Activated CD4-positive, alpha-beta memory T cell treated with anti-CD3 and anti-CD28 coated beads, Interleukin-2, amount 10 ng/mL, durations not matched to agents 7 days and 5 days (primary cell): ENCODE measurements at places on chromosomes 6 and 20.

- DNase-seq: no peak
- H3K27me3 ChIP-seq: no peaks in the 10 kb centered on the region
- H3K4me1 ChIP-seq: peaks cover 31% of the 10 kb centered on the region
- no peak overlapping the region for H3K4me3 ChIP-seq
Measured at GRCh38 chr6:127458817-127459216, 372 bp downstream of the KIAA0408 start.

DNA sequence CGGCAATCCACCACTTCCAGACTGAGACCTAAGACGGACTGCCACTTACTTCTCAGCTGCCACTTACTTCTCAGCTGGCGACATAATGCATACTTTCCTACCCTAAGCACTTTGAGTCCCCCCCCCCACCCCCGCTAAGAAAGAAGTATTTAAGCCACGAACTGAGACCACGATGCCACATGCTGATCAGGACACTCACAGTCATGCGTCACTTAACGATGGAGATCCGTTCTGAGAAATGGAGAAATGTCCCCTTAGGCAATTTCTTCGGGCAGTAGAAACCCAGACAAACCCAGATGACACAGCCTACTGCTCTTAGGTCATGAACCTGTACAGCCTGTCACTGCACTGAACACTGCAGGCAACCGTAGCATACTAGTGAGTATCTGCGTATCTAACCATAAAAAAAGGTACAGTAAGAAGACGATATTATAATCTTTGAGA lies 690 bp downstream of the IFNGR1 start:
- peaks cover 25% of the 10 kb centered on the region for H3K36me3 ChIP-seq
- H3K4me3 ChIP-seq: peak overlapping the region; percentile 99
- H3K27me3 ChIP-seq: no peaks in the 10 kb centered on the region
- H3K4me1 ChIP-seq: peaks cover 50% of the 10 kb centered on the region

DNA sequence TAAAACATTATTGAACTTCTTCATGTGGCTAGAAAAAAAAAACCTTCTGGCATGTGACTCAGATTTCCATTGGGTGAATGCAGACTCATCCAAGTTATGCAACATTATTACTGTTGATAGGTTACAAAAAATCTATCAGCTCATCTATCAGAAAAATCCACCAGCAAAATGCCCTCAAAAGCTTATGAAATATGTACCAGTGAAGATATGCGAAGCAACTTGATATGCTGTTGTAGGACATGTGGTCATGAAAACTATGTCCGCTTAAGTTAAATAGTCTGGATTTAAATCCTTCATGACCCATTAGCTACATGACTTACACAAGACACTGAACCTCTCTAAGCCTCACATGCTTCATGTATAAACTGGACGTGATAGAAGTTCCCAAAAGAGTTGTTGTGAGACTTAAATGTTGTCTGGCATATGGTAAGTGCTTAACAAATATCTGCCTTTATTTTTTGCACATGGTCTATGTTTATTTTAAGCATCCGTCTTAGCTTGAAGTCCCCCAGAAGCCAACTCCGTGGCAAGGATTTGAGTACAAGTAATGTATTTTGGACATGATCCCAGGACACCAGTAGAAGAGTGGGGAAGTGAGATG lies 12.5 kb upstream of the BFSP1 start:
- no peak overlapping the region for H3K27ac ChIP-seq
- H3K4me1 ChIP-seq: peaks cover 6% of the 10 kb centered on the region
- no peaks in the 10 kb centered on the region for H3K36me3 ChIP-seq
- no peak for DNase-seq
- peaks cover 55% of the 10 kb centered on the region for H3K27me3 ChIP-seq
- H3K4me3 ChIP-seq: no peak overlapping the region

DNA sequence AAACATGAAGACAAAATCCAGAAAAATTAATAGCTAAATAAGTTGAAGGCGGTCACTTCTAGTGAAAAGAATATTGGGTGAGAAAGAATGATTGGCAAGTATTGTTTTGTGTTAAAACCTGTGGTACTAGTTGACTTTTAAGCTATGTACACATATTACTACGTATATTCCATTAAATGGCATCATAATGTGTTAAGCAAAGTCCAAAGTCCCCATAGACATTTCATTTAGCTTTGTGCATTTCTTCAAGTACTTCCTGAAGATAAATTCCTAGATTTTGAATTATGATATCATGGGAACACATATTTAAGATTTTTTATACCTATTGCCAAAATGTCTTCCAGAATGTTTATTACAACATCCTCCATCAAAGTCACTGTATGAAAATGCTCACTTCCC lies 272.7 kb upstream of the IRAK1BP1 start:
- H3K36me3 ChIP-seq: no peaks in the 10 kb centered on the region
- no peaks in the 10 kb centered on the region for H3K27me3 ChIP-seq
- DNase-seq: no peak
- no peak overlapping the region for H3K27ac ChIP-seq
- no peaks in the 10 kb centered on the region for H3K4me1 ChIP-seq

- H3K4me3 ChIP-seq: no peak overlapping the region
- H3K36me3 ChIP-seq: peaks cover 30% of the 10 kb centered on the region
- H3K27me3 ChIP-seq: no peaks in the 10 kb centered on the region
- no peak for DNase-seq
Measured at GRCh38 chr6:127749095-127749494, 151.8 kb downstream of the THEMIS start.

DNA sequence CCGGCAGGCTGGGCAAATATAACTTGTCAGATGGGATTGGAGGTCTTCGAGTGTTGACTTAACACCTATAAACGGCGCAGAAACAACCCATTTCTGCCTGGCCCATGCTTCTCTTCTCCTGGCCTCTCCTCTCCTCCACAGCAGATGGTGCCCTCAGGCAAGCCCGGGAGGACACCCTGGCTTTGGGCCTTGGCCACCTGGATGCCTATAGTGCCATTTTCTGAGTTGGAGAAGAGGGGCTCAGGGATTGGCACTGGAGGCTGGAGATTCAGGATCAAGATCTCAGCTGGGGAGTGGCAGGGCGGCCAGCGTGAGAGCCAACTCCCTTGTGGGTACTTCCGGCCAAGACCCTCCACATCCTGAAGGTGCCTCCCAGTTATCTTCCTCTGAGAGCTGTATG lies 211.9 kb upstream of the PMEPA1 start:
- H3K4me3 ChIP-seq: no peak overlapping the region
- no peaks in the 10 kb centered on the region for H3K27me3 ChIP-seq
- no peaks in the 10 kb centered on the region for H3K4me1 ChIP-seq
- DNase-seq: no peak

DNA sequence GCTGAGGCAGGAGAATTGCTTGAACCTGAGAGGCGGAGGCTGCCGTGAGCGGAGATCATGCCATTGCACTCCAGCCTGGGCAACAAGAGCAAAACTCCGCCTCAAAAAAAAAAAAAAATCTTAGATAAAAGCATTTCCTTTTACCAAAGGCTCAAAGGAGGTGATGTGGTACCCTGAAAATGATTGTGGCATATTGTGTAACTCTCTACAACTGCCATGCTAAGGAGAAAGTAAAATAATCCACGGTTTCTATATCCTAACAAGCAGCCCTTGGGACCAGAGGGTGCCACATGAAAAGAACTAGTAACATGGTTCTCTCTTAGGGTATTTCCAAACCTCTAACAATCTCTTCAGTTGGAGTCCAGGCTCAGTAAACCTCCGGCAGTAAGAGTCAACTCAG lies 38.8 kb upstream of the SLA2 start:
- H3K4me1 ChIP-seq: no peaks in the 10 kb centered on the region
- H3K27me3 ChIP-seq: no peaks in the 10 kb centered on the region
- no peak overlapping the region for H3K27ac ChIP-seq
- peaks cover 17% of the 10 kb centered on the region for H3K36me3 ChIP-seq

GRCh38 chr6:41567684-41568083 lies 21.5 kb downstream of the FOXP4 start:
- peaks cover 6% of the 10 kb centered on the region for H3K27me3 ChIP-seq
- DNase-seq: no peak
- no peaks in the 10 kb centered on the region for H3K4me1 ChIP-seq
- peaks cover 5% of the 10 kb centered on the region for H3K36me3 ChIP-seq

DNA sequence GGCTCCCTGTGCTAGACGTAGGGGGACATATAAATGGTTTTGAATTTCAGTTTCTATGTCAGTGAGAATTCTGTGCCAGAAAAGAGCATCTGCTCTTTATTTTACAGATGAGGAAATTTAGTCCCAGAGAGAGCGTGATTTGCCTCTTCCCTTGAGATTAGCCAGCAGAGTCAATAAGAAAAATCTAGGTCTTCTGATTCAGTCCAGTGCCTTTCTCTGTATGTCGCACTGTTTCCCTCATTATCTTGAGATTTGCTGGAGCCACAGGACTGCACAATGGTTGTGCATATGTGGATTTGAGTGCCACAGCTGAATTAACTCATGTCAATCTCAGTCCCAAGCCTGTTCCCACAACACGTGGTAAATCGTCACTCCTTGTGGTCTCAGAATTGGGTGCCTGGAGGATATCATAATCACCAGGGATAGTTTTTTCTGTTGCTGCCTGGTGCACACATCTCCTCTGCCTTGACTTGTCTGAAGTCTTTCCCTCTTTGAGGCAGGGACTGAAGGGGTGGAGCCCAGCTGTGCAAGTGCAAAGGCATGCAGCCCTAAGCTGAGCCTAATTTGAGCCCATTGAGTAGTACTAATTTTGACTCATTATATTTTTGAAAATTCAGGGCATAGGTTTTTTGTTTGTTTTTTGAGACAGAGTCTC lies 276.7 kb downstream of the SOX4 start:
- H3K4me3 ChIP-seq: no peak overlapping the region
- H3K4me1 ChIP-seq: no peaks in the 10 kb centered on the region
- no peak for DNase-seq

DNA sequence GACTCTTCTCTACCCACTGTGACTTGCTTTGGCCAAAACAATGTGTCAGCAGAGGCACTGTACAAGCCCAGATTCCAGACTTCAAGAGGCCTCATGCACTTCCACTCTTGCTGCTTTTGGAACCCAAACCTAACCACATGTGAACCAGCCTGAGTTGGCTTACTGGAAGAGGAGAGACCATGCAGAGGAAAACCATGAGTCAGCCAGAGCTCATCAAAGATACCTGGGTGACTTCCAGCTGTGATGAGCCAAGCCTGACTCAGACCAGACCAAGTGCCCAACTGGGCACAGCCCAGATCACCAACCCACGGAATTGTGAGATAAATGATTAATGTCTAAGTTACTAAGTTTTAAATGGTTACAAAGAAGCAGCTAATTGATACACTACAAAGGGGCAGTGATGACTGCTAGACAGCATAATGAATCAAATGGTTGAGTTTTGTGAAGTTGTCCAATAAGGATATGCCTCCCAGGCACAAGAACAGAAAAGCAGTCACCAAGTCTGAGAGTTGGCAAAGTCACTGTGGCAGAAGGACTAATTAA lies 16.2 kb upstream of the BEND6 start:
- no peaks in the 10 kb centered on the region for H3K4me1 ChIP-seq
- H3K36me3 ChIP-seq: no peaks in the 10 kb centered on the region
- DNase-seq: no peak
- H3K4me3 ChIP-seq: no peak overlapping the region
- H3K27ac ChIP-seq: no peak overlapping the region

DNA sequence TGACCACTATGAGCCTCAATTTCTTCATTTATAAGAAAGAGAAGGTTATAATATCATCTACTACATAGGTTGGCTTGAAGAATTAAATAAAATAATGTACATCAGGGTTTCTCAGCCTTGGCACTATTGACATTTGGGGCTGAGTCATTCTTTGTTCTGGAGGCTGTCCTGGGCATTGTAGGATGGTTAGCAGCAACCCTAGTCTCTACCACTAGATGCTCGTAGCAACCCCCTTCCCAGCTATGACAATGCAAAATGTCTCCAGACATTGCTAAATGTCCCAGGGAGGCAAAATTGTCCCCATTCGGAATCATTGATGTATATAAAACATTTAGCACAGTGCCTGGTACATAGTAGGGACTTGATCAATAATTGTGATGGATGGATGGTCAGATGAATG lies 152.1 kb downstream of the KHDC1L start:
- H3K4me3 ChIP-seq: no peak overlapping the region
- no peaks in the 10 kb centered on the region for H3K27me3 ChIP-seq
- no peak overlapping the region for H3K27ac ChIP-seq
- H3K4me1 ChIP-seq: no peaks in the 10 kb centered on the region
- H3K36me3 ChIP-seq: no peaks in the 10 kb centered on the region

DNA sequence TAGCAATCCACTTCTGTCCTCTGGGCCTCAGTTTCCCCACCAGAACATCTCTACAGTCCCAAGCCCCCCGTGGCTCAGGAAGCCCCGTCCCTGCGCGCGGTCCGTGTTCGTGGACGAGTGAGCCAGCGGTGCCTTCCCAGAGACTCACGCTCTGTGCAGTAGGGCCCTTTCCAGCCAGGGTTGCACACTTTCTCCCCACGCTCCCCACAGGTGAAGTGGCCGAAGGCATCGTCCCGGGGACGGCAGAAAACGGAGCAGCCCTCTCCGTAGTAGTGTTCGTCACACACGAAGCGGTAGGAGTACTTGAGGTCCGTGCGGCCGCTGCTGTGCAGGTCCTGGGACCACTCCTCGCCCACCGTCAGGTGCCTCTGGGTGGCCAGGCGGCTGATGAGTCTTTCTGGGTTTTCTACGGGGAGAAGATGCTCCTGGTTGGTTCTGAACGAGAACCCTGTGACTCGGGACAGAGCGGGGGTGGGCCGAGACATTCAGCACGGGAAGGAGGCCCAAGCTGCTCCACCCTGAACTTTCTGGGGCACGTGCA lies 2.7 kb downstream of the DLL1 start:
- no peak overlapping the region for H3K4me3 ChIP-seq
- no peak for DNase-seq
- peaks cover 30% of the 10 kb centered on the region for H3K4me1 ChIP-seq
- peaks cover 65% of the 10 kb centered on the region for H3K27me3 ChIP-seq

- H3K27me3 ChIP-seq: peaks cover 19% of the 10 kb centered on the region
- no peak for DNase-seq
- no peak overlapping the region for H3K4me3 ChIP-seq
- no peaks in the 10 kb centered on the region for H3K4me1 ChIP-seq
- H3K27ac ChIP-seq: no peak overlapping the region
Measured at GRCh38 chr6:160955508-160956295, 35.9 kb upstream of the MAP3K4 start.

DNA sequence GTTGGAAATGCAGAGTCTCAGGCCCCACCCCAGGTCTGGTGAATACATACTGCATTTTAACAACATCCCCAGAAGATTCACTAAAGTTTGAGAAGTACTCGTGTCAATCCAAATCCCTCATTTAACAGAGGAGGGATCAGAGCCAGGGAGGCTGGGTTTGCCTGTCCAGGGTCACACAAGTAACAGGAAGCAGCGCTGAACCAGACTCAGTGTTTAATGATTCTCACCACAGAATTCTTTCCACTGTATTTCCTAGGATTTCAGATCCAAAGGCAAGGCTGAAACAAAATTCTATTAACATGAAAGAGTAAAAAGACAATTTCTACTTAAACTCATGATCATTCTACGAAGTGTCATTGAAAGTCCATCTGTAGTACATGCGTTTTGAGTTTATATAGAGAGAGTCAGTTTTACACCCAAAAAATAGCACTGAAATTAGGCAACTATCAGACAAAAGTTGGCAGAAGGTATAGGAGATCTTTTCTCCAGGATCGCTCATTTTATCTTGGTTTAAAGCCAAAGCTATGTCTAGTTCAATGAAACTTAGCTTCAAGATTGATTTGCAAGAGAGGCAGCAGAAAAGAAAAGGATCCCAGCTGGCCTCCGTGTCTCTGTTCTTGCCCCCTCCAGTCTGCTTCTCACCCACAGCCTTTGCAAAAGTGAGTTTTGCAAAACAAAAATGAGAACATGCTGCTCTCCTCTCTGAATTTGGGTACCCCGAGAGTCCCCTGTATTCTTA lies 6.0 kb upstream of the AGPAT4 start:
- peaks cover 4% of the 10 kb centered on the region for H3K36me3 ChIP-seq
- H3K4me1 ChIP-seq: peaks cover 8% of the 10 kb centered on the region
- H3K4me3 ChIP-seq: no peak overlapping the region
- H3K27me3 ChIP-seq: peaks cover 31% of the 10 kb centered on the region
- no peak overlapping the region for H3K27ac ChIP-seq
- no peak for DNase-seq

- peaks cover 12% of the 10 kb centered on the region for H3K4me1 ChIP-seq
- H3K4me3 ChIP-seq: no peak overlapping the region
- H3K36me3 ChIP-seq: no peaks in the 10 kb centered on the region
- no peak for DNase-seq
Measured at GRCh38 chr6:169579407-169580111, 122.3 kb downstream of the WDR27 start.
